Vein endothelial cell (primary cell): ENCODE measurements at places on chromosomes 16 and 17. TPM values are rescaled to one million over a fixed set of nuclear protein-coding genes. Genes with fewer than 3 reads are reported as not detected.

Gene TBC1D26
- total RNA-seq = not detected in 2 replicates

Gene TIGD7
- total RNA-seq = 3.6 and 5.1 TPM in 2 replicates

Gene EVI2A
- total RNA-seq = 0.19 and 0.33 TPM in 2 replicates

Gene CMTM3
- 63.1 and 64.3 TPM in 2 replicates for total RNA-seq

Gene INCA1
- 0.33 and 0.48 TPM in 2 replicates for total RNA-seq

Gene RSAD1
- total RNA-seq = 24.9 and 28.4 TPM in 2 replicates

Gene CSNK1D
- 81.9 and 85.3 TPM in 2 replicates for total RNA-seq

Gene CALB2
- not detected in 2 replicates for total RNA-seq

Gene OR3A2
- total RNA-seq = not detected in 2 replicates

Gene TNRC6A
- 40.2 and 58.8 TPM in 2 replicates for total RNA-seq

Gene KRTAP4-16
- total RNA-seq = not detected in 2 replicates

Gene BCAR1
- total RNA-seq = 232 and 361 TPM in 2 replicates

Gene SLC52A1
- total RNA-seq = 0.33 TPM in 1 of 2 replicates, not detected in the other

Gene CCL11
- not detected in 2 replicates for total RNA-seq

Gene PLLP
- total RNA-seq = 8.4 and 10.1 TPM in 2 replicates

Gene LCMT1
- total RNA-seq = 21.6 and 28.7 TPM in 2 replicates

Gene BRIP1
- total RNA-seq = 5.2 and 11.0 TPM in 2 replicates

Gene CES5A
- total RNA-seq = not detected in 2 replicates

Gene WFIKKN2
- not detected in 2 replicates for total RNA-seq

Gene OTOA
- under 0.01 and 0.29 TPM in 2 replicates for total RNA-seq

Gene KRTAP1-1
- total RNA-seq = not detected in 2 replicates

Gene OTOP2
- not detected in 2 replicates for total RNA-seq

Gene YPEL2
- 73.8 and 91.6 TPM in 2 replicates for total RNA-seq

Gene ENDOV
- 20.6 and 21.6 TPM in 2 replicates for total RNA-seq

Gene ORMDL3
- 20.9 and 34.9 TPM in 2 replicates for total RNA-seq

Gene ACD
- 25.4 and 28.4 TPM in 2 replicates for total RNA-seq

Gene STAT5A
- total RNA-seq = 30.4 and 52.6 TPM in 2 replicates

Gene CMTM2
- not detected in 2 replicates for total RNA-seq

Gene GNPTG
- 26.6 and 30.1 TPM in 2 replicates for total RNA-seq

Gene CD300LF
- total RNA-seq = not detected in 2 replicates

Gene ZNF267
- 26.1 and 40.7 TPM in 2 replicates for total RNA-seq

Gene MYH2
- total RNA-seq = not detected in 2 replicates

Gene TMIGD1
- not detected in 2 replicates for total RNA-seq

Gene HS3ST4
- not detected in 2 replicates for total RNA-seq

Gene HSD17B1
- total RNA-seq = 0.10 and 0.65 TPM in 2 replicates

Gene TP53TG3C
- total RNA-seq = not detected in 2 replicates

Gene CCL8
- total RNA-seq = 0.38 TPM in 1 of 2 replicates, not detected in the other

Gene SLC2A4
- 0.10 and 0.33 TPM in 2 replicates for total RNA-seq
